ENCODE measurements at places on chromosomes 12 and 14. TPM values are rescaled to one million over a fixed set of nuclear protein-coding genes. Genes with fewer than 3 reads are reported as not detected.

- peaks cover 3% of the 10 kb centered on the region for H3K36me3 ChIP-seq
- H3K4me1 ChIP-seq: no peaks in the 10 kb centered on the region
- H3K4me3 ChIP-seq: no peak overlapping the region
- no peak overlapping the region for H3K27ac ChIP-seq
- DNase-seq: no peak
Measured at GRCh38 chr14:104750056-104750752, 2.7 kb upstream of the SIVA1 start.

- H3K4me1 ChIP-seq: peaks cover 12% of the 10 kb centered on the region
- no peaks in the 10 kb centered on the region for H3K36me3 ChIP-seq
- H3K27me3 ChIP-seq: no peaks in the 10 kb centered on the region
- H3K4me3 ChIP-seq: no peak overlapping the region
Measured at GRCh38 chr12:51837286-51837685, 11.2 kb downstream of the FIGNL2 start.

GRCh38 chr12:9106067-9106466, 9.7 kb downstream of the A2M start:
- no peak for DNase-seq
- no peak overlapping the region for H3K4me3 ChIP-seq
- no peak overlapping the region for H3K27ac ChIP-seq
- H3K36me3 ChIP-seq: peaks cover 96% of the 10 kb centered on the region
- H3K4me1 ChIP-seq: no peaks in the 10 kb centered on the region
- H3K27me3 ChIP-seq: no peaks in the 10 kb centered on the region

GRCh38 chr14:29039171-29039570, 272.6 kb downstream of the FOXG1 start:
- DNase-seq: no peak
- no peaks in the 10 kb centered on the region for H3K4me1 ChIP-seq
- no peak overlapping the region for H3K27ac ChIP-seq
- H3K27me3 ChIP-seq: no peaks in the 10 kb centered on the region
- H3K4me3 ChIP-seq: no peak overlapping the region
- H3K36me3 ChIP-seq: no peaks in the 10 kb centered on the region

DNA sequence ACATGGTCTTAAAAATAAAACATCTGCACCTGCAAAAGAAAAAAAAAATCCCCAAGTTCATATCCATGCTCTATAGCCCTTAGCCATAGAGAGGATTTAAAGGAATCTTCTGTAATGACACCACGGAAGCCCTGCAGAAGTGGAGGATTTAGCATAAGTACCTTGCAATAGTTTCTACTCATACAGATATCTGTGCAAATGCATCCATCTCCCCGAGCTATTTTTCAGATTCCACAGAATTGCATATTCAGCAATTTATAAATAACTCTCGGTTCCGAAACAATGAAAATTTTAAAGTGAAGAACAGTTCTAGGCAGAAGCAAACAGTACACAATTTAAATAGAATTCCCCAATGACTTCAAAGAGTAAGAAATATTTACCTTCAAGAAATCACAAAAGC, 424 bp downstream of the IGF1 start:
- no peak overlapping the region for H3K27ac ChIP-seq
- H3K27me3 ChIP-seq: no peaks in the 10 kb centered on the region
- H3K36me3 ChIP-seq: no peaks in the 10 kb centered on the region
- DNase-seq: no peak
- peaks cover 32% of the 10 kb centered on the region for H3K4me1 ChIP-seq
- peak overlapping the region; percentile 25 for H3K4me3 ChIP-seq

DNA sequence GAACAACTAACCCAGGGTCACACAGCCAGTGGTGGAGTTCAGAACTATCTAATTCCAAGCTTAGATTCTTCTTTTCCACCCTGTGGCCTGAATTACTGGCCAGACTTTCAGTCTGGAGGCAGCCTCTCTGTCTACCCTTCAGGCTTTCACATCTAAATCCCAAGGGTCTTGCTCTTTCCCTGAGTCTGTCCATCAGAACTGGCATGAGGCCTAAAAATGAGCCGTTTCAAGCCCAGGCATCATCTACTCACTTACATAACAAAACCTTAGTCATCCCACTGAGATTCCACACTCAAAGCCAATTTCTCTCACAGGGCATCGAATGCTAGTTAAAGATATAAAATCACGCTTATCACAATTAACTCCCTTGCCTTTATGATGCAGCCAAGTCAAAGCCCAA, 1.3 kb upstream of the PTGDR start:
- DNase-seq: peak; percentile 81
- H3K4me3 ChIP-seq: no peak overlapping the region
- no peaks in the 10 kb centered on the region for H3K36me3 ChIP-seq
- no peaks in the 10 kb centered on the region for H3K4me1 ChIP-seq
- no peak overlapping the region for H3K27ac ChIP-seq

DNA sequence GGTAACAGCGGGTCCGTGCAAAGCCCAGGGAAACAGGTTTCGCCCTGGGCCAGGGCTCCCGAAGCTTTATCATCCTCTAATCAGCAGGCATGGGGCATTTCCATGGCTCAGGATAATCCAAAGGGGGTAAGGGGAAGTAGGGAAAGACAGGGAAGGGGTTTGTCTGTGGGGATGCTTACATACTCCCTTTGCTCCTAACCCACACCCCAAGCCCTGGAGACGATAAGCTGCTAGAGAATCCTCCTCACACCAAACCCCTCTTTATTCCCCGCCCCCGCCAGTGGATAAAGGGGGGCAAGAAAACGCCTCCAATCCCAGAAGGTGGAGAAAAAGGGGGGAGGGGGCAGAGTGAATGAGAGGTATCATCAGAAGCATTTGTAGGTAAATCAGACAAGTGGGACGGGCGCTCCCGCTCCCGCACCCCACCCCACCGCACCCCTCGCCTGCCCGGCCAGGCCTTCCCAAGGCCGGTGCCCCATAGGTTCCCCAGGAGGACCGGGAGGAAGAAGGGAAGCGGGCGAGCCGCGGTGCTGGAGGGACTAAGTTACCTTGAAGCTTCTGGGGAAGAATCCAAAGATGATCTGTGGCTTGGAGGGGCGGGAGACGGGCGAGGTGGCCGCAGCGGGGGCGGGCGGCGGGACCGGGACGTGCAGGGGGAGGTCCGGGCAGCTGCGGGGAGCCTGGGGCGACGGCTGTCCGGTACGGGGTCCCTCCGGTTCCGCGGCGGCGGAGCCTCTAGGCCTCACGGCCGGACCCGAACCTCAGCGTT, 762 bp downstream of the PPP2R5E start:
- H3K27me3 ChIP-seq: no peaks in the 10 kb centered on the region
- peaks cover 18% of the 10 kb centered on the region for H3K36me3 ChIP-seq
- peak overlapping the region; percentile 92 for H3K27ac ChIP-seq
- no peak for DNase-seq
- H3K4me1 ChIP-seq: no peaks in the 10 kb centered on the region

Gene PLBD1
- 15.1 TPM for total RNA-seq

Gene PRH2
- total RNA-seq: not detected

Gene FOXN4
- total RNA-seq: not detected

Data from right atrium auricular region (tissue), 2 donors.